ENCODE measurements at places on chromosomes 13 and 19.

DNA sequence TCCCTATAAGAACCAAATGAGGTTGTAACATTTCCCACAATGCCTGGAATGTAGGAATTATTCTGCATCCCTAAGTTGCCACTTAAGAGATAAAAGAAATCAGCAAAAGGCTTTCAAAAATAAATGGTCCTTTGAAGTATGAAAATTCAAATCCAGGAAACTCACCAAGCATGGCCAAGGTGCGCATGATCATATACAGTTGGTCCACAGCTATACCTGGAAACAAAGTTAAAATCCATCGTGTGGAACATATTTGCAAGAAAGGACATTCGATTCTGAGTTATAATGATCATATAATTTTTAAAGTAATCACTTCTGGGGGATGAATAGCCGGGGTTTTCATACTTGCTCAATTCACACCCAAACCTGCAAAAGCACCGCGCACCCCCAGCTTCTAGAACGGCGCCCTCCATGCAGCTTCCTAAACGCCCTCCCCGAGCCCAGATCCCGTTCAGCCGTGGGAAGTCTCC is 525 bp downstream of the CARS2 start:
- no peak for DNase-seq

GRCh38 chr13:113776231-113777125 is 17.5 kb downstream of the TMEM255B start:
- DNase-seq: no peak

- DNase-seq: peak; percentile 94
These were observed 7.5 kb upstream of the MADCAM1 start for GRCh38 chr19:488505-489417.

- no peak for DNase-seq
These were observed 83.3 kb upstream of the OLFM4 start for GRCh38 chr13:52945348-52945747.

DNA sequence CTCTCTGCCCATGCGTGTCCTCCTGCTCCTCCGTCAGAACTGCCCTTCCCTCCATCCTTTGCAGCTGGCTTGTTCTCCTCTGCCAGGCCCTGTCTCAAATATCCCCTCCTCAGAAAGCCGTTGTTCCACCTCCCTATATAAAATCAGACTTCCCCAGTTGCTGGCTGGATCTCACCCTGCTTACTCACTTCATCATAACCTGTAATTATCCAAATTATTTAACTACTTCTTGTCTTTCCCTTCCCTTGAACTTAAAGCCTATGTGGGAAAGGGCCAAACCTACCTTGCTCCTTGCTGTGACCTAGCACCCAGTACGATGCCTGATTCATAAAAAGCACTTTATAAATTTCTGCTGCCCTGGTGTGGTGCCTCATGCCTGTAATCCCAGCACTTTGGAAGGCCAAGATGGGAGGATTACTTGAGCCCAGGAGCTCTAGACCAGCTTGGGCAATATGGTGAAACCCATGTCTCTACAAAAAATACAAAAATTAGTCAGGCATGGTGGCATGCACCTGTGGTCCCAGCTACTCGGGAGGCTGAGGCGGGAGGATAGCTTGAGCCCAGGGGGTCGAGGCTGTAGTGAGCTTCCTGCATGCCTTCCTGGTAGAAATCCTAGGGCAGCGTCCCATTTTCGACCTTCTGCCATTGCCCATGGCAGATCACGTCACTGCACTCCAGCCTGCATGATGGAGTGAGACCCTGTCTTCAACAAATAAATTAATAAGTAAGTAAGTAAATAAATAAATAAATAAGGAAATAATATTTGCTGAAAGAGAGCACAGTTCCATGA is 39.5 kb upstream of the ZNF536 start:
- DNase-seq: no peak

- DNase-seq: no peak
These were observed 7.6 kb downstream of the TRPM4 start for GRCh38 chr19:49165111-49165750.
